ENCODE measurements at places on chromosomes 5 and 9.

GRCh38 chr9:18848657-18849056 is 184.4 kb downstream of the SAXO1 start:
- DNase-seq: no peak

- DNase-seq: no peak
Measured at GRCh38 chr5:127898551-127899213, 184.9 kb upstream of the SLC12A2 start.

DNA sequence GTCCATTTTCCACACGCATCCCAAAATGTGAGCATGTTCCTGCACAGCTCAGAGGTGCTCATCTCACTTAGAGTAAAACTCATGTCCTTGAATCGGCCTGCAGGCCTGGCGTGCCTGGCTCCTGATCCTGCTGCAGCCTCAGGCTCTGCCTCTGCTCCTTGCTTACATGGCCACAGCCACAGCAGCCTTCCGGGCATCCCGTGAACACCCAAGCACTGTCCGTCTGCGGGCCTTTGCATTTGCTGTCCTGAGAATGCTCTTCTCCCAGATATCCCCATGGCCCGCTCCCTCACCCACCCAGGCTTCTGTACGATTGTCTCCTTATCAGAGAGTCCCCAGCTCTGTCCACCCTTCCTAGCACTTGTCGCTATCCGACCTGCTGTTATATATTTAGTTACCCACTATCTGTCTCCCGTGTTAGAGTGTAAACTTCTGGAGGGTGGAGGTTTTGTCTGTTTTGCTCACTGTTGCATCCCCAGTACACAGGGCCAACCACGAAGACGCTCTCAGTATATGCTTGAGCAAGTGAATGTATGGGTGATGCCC is 21.9 kb downstream of the FGF18 start:
- no peak for DNase-seq

GRCh38 chr5:141872496-141873356 is 5.5 kb downstream of the PCDH1 start:
- DNase-seq: no peak

GRCh38 chr9:90301277-90301653 is 341.4 kb downstream of the DIRAS2 start:
- DNase-seq: peak; percentile 66

DNA sequence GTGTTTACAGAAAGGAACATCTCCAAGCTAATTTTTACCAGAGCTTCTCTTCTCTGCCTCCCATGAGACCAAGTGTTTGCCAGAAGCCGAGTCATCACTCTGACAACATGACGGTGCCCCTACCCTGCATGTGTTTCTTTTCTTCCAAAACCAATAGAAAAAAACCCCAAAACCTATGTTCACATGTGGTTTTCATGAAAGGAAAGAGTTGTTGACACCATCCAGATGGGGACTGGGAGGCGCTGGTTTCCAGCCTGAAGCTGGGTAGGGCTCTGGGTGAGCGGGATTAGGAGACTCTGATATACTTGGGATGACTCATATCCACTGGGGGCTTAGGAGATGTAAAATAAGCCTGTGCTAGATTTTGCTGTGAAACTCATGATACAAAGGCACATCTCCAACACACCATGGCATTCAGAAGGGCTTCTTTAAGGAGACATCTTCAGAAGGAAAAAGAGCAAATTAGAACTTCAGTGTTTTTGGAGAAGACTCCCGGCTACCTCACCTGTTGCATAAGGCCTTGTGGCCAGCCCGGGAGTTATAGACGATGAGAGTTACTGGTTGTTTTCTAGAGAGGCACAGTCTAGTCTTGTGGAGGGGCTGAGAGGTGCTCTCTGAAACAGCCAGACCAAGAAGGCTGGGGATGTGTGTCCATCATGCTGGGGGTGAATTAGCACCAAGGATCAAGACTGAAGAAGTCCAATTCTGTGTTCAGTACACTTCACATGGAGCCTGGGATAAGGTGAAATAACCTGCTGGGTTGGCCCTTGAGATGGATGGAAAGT is 108.9 kb upstream of the LHFPL2 start:
- DNase-seq: no peak

GRCh38 chr9:120770931-120771330 is 22.3 kb downstream of the FBXW2 start:
- no peak for DNase-seq

DNA sequence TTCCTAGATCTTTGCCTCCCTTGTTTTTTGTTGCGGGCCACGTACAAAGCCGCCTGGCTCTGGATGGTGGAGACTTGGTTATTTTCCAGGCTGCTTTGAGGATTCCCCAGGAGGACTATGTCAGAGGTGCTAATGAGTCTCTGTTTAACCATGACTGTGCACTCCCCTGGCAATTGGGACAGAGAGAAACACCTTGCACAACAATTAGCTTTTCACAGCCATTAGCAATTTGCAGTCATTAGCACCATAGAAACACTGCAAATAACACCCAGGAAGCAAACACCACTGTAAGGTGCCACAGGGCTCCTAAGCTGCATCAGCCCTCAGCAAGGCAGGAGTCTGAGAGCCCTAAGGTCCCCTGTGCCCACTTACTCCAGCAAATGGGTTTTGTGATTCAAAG is 201.0 kb upstream of the VLDLR start:
- DNase-seq: peak; percentile 62

- DNase-seq: no peak
Measured at GRCh38 chr5:179455320-179455719, 95.0 kb upstream of the RUFY1 start.

DNA sequence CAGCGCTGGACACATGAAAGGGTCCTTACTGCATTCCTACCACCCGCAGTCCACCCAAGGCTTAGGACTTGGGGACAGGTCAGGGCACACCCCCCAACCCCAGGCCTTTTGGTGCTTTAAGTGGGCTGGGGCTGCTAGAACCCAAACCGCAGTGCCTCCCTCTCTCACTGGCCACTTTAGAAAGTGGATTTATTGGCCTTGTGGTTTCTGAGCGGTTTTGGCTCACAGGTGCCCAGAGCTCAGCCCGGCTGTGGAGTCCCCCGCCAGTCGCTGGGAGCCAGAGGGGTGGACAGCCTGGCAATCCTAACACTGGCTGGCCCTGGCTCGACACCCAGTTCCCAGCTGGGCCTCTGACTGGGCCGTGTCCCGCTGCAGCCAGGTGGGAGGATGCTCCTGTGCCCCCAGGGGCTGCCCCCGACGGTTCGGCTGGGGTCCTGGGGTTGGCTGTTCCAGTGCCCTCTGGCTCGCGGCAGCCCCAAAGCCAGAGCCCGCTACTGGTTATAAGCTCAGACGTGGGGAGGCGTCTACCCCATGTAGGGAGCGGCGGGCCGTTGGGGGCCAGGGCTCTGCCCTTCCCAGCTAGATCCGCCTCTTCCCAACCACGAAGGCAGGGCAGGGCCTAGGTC is 65.2 kb upstream of the RNU6ATAC start:
- DNase-seq: no peak

DNA sequence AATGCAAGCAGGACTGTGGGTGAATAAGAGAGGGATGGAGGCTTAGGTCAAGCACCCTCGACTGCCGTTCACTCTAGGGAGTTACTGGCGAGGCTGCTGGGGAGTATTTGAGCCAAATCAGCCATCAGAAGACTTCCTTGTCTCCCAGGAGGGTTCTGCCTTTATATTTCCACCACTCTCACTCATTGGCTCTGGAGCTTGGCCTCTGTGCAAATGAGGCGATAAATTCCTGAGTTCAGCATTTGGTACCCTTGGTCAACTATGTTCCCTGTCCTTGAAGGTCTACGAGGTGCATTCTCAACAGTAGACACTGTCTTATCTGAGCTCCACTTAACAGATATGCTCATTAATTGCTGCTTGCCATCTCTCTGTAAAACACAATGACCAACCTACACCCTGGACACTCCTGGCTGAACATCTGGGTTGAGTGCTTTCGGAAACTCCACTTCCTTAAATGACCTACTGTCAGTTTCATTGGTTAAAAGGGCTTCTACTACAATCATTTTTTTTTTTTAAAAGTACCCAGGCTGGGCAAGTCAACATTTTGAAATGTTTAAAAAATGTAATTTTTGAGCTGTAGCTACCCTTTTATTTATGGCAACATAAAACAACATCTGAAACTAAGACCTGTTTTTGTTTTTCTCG is 153.2 kb downstream of the NTRK2 start:
- no peak for DNase-seq

DNA sequence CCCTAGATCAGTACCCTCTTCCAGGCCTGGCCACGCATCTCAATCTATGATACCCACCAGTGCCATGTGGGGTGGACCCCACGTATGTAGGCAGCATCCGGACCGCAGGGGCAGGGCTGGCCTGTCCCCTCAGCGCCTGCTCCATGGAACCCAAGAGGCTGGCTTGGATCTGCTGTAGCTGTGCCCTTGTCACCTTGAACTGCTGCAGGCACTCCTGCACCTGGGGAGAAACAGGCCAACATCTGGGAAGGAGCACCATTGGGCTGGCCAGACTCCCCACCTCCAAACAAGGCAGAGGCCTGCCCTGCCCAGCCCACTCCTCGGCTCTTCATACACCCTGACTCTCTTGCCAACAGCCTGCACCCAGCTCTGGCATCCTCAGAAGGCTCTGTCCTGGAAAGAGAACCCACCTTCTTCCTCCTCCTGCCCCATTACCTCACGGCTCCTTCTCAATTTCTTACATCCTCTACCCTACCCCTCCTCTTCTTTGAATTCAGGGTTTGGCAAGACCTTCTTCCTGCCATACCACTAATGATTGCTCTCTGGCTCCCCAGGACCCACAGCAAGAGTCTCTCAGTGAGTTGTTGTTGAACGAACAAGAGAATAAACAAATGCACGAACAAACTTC is 7.7 kb downstream of the HK3 start:
- DNase-seq: no peak

DNA sequence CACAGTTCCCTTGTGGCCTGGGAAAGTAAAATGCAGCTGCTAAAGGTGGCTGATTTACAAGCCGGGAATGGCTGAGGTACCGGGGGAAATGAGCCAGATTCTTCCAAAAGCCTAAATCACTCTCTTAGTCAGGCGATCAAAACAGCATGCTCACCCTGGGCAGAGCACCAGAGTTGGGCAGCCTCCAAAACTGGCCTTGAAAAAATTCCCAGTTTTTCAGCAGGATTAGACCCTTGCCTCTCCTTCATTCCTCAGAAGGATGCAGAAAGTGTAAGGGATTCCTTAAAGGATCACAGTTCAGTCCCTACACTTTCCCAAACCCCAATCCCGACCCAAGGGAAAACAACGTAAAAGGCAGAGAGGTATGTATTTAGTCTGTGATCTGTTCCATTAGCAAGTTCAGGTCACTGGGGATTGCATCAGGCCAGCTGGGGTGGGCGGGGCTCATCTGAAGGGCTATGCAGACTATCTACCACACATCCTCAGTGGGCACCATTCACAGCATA is 16.9 kb downstream of the TMEM174 start:
- peak; percentile 76 for DNase-seq

DNA sequence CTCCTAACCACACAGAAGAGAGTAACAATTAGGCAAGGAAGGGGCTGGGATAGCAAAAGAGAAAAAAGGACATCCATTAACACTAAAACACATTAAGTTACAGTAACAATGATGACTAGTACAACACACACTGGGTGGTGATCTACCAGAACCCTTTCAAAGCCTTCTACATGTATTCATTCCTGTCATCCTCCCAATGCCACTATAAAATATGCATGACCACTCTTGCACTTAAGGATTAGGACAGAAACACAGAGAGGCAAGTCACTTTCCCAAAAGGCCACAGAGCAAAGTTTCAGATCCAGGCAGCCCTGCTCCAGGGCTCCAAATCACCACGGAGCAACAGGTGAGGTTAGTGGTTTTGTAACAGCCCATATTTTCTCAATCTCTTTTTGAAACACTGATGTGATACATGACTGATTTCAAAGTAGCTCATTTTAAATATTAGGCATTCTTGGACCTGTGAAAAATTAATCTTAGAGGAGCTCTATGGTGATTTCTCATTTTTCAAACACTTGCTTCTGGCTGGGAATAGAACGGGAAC is 86.7 kb downstream of the AUH start:
- DNase-seq: no peak

DNA sequence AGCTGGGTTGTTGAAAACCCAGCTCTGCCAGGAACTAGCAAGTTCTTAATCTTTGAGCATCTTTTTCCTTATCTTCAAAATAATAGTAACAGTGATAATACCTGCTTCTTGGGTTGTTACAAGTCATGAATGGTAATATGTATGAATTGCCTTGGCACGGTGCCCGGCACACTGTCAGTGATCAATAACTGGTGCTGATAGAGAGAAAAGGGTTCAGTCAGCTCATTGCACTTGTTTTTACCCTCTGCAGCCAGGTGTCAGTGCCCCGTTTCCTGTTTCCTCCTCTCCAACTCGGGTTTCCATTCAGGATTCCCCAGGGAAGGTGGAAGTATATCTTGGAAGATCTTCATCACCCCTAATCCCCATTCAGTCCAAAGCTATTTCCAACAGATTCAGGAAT is 15.8 kb upstream of the NIPAL4 start:
- DNase-seq: no peak

- DNase-seq: no peak
Measured at GRCh38 chr9:34961574-34962490, 3.7 kb downstream of the PHF24 start.

DNA sequence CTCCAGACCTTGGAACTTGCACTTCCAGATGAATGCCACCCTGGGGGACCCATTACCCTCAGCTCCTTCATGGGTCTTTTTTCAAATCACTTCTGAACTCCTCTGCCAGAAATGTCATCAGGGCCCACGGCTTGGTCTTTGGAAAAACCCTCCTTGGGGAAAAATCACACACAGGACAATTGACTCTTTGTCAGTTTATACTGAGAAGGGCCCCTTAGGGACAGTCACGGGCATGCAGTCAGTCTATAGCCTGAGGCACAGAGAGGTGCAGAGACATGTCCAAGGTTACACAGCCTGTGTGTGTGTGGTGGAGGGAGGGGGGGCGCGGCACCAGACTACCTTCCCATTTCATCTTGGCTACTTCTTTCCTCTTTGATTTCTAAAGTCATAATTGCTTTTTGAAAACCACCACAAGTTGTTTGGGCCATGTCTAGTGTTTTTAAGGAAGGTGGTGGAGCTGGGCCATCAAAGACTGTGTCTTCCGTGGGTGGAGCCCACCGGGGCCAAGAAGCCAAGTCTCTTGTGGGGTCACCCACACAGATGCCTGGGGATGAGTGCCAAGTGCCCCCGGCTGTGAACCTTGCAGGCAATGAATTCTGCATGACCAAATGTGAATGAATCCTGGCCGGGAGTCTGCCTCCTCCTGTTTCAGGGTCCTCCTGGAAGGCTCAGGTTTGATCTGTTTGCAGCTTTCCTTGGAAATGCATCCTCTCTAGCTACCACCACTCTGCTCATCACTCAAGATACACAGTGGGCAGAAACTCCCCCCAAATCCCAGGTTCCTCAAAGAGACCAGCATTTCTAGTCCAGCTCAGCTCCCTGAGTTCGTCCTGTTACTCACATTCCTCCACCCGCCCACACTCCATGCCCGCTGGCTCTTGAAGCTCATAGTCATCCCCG is 200.1 kb upstream of the TBC1D2 start:
- DNase-seq: no peak

- DNase-seq: no peak
Measured at GRCh38 chr5:50501491-50502228, 60.6 kb upstream of the EMB start.

DNA sequence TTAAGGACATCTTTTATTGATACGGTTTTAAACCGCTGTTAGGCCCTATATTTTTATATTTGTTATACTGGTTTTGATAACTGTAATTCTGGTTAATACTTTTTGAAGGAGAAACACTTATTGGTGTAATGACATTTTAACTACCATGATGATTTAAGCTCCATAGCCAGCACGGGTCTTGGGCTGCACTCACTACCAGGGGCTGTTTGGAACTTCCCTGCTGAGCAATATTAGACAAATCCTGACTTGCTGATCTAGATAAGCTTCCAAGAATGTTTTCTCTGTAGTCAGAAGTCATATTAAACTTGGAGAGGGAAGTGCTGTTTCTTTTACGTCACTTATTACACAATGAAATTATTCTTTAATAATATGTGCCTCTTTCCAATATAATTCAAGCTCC is 540.0 kb upstream of the GRAMD2B start:
- DNase-seq: no peak

Measured in glutamatergic neuron (in vitro differentiated cells).